ENCODE measurements at places on chromosomes 3 and 15.
A peak's percentile ranks its signal among the peaks of the same experiment; 100 is the strongest.

GRCh38 chr3:136277634-136278033 lies 27.5 kb downstream of the PCCB start:
- DNase-seq, result no peak

DNA sequence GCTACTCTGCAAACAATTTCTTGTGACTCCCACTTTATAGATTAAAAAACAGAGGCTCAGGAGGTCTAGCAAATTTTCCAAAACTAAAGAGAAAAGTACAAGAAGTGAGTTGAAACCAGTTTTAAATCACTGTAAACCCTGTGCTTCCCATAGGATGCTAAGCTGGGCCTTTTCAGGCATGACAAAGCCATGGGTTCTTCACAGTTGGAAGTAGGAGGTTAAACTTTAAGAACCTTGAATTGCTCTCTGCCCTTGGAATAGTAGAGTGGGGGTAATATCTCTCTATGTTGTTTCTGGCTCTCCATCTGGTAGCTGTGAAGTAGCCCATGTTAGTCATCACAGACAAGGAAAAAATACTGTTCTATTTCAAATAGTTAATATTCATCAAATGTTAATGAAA lies 193.6 kb upstream of the SATB1 start:
- DNase-seq, result no peak

DNA sequence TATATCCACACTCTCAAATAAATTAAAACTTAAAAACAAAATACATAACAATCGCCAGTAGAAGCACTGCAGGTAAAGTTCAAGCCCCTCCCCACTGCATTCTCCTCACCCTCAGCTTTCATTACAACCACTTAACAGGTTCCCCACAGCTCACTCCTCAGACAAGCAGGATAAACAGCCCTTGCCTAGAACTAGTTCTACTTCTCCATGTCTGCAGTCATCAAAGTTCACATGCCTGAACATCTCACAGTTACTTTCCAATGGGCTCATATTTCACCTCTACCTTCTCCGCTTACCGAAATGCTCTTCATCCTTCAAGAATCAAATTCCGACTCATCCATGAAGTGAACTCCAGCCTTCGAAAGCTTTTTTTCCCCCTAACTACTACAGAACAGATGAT lies 4.1 kb downstream of the YEATS2 start:
- no peak for DNase-seq

DNA sequence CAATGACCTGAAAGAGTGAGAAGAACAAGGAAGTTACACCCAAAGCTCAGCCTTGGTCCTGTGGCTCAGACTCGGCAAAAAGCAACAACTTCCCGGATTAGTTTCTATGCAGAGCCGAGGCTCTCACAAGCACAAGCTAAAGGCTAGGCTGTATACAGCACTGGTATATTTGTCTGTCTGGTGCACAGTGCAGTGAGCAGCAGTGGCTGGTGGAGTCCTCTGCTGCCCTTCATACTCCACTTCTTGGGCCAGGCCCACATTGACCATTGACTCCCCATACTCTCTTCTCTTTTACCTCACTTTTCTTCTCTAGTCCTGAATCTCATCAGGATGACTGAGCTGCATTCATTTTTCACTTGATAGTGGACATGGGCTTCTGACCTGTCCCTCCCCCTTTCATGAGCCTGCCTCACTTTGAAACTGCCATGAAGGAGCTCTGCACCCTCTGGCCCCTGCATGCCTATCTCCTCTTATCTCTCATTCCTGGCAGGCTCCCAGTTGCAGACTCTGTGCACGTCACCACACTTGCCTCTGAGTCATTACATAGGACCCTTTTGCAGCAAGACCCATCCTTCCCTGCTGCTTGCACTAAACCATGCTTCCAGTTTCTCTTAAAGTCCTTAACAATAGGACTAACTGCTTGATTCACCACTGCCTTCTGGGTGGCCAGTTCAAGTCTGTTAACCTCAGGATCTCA lies 379.3 kb downstream of the NTRK3 start:
- DNase-seq, result no peak

DNA sequence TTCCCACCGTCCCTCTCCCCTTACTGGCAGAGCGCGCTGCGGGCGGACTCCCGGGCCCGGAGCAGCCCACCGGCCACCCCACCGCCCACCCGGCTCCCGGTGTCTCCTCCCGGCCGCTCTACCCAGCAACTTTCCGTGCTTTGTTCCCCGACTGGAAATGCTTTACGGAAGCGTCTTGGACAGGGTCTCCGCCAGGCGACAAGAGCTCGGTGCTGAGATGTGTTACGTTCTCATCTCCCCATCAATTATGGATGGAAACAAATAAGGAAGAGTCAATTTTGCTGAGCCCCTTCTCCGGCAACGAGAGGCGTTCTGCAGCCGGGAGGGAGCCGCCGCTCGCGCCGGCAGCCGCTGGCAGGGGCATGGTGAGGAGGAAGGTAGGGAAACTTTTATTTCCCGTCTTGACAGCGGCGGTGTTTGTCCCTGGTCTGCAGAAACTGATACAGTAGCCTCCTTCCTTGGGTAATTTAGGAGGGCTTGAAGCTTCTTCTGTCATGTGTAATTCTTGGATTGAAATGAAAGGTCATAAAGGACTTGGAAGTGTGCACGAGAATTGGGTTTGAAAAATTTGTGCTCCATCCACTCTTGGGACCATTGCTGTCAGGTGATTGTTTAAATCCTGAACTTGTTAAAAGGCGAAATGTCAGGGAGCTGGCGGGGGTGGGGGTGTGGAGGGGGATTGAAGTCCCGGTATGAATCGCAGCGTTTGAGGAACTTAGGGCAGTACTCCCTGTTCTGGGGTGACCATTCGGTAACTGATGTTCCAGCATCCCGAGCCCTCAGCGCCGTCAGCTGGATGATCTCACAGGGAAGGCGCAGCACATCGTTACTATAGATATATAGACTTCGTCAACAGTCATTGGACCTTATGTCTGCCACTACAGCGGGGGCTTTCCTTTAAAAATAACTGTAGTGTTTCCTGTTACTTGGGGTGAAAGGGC lies 1.5 kb downstream of the SEMA6D start:
- peak; percentile 85 for DNase-seq

DNA sequence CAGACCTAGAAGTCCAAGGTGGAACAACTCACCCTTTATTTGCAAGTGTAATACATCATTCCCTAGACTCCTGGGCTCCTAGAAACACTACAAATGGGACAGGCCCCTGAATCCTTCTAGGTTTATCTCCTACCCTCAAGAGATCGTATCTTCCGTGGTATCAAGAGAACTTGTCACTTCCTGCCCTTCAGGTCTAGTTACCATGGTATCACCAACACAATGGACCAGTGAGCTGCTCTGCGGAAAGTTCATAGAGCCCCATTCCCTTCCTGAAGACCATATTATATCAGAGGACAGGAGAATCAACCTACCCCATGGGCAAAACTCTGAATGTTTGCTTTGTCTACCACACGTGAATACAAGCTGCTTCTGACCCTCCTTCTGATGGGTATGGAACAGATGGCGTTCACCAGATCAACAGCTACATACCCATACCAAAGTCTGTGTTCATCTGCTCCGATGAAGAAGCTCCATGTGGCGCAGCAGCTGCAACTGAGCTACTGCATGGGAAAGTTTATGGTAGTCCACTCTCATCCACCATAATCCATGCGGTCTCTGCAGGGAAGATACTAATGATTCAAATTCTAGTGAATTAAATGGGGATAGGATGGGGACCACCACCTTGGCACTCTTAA lies 84.6 kb upstream of the KLF13 start:
- peak; percentile 68 for DNase-seq

Data from NCI-H82 (cell line).